ENCODE measurements at places on chromosomes 3 and 15. TPM values are rescaled to one million over a fixed set of nuclear protein-coding genes. Genes with fewer than 3 reads are reported as not detected.
A peak's percentile ranks its signal among the peaks of the same experiment; 100 is the strongest.

GRCh38 chr3:157488144-157488543 lies 15.1 kb downstream of the VEPH1 start:
- no peaks in the 10 kb centered on the region for H3K4me1 ChIP-seq
- peaks cover 16% of the 10 kb centered on the region for H3K27me3 ChIP-seq
- no peak overlapping the region for H3K4me3 ChIP-seq

- H3K27ac ChIP-seq = no peak overlapping the region
- no peak for DNase-seq
- H3K27me3 ChIP-seq = no peaks in the 10 kb centered on the region
- peaks cover 2% of the 10 kb centered on the region for H3K36me3 ChIP-seq
- H3K4me1 ChIP-seq = peaks cover 55% of the 10 kb centered on the region
These were observed 58.3 kb upstream of the RASGRP1 start for GRCh38 chr15:38622908-38623307.

- H3K4me1 ChIP-seq = no peaks in the 10 kb centered on the region
- H3K27ac ChIP-seq = no peak overlapping the region
- H3K27me3 ChIP-seq = no peaks in the 10 kb centered on the region
- peaks cover 33% of the 10 kb centered on the region for H3K36me3 ChIP-seq
- no peak for DNase-seq
These were observed 131.6 kb downstream of the C3orf70 start for GRCh38 chr3:185021256-185021655.

GRCh38 chr15:49036650-49037545 lies 9.3 kb downstream of the SECISBP2L start:
- H3K27ac ChIP-seq = no peak overlapping the region
- H3K4me3 ChIP-seq = no peak overlapping the region
- no peaks in the 10 kb centered on the region for H3K27me3 ChIP-seq
- H3K36me3 ChIP-seq = peaks cover 15% of the 10 kb centered on the region
- peaks cover 17% of the 10 kb centered on the region for H3K4me1 ChIP-seq
- no peak for DNase-seq

The GPR171 gene
- 191 TPM for total RNA-seq

The LIPC gene
- total RNA-seq = 0.62 TPM

The SFMBT1 gene
- 28.4 TPM for total RNA-seq

GRCh38 chr15:68429691-68430470 lies 2.1 kb downstream of the ITGA11 start:
- H3K27ac ChIP-seq = no peak overlapping the region
- peaks cover 47% of the 10 kb centered on the region for H3K27me3 ChIP-seq
- no peaks in the 10 kb centered on the region for H3K36me3 ChIP-seq
- DNase-seq = no peak
- no peak overlapping the region for H3K4me3 ChIP-seq

GRCh38 chr3:62070891-62071290 lies 302.5 kb downstream of the FEZF2 start:
- DNase-seq = no peak
- no peak overlapping the region for H3K4me3 ChIP-seq
- H3K36me3 ChIP-seq = no peaks in the 10 kb centered on the region
- H3K27ac ChIP-seq = no peak overlapping the region

DNA sequence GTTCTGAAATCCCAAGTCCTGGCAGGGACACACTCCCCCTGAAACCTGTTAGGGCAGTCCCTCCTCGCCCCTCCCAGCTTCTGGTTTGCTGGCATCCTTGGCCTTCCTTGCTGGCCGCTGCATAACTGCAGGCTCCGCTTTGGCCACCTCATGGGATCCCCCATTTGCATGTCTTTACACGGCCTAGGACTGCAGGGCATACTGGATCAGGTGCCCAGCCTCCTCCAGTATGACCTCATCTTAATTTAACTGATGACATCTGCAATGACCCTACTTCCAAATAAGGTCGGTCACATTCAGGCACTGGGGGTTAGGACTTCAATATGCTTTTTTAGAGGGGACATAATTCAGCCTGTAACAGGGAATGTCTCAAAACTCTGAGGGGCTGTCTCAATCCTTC lies 173.3 kb downstream of the RAB11A start:
- peaks cover 23% of the 10 kb centered on the region for H3K27me3 ChIP-seq
- H3K36me3 ChIP-seq = no peaks in the 10 kb centered on the region
- no peak overlapping the region for H3K27ac ChIP-seq
- no peak overlapping the region for H3K4me3 ChIP-seq

- peak overlapping the region; percentile 70 for H3K4me3 ChIP-seq
- H3K27me3 ChIP-seq = peaks cover 2% of the 10 kb centered on the region
- peaks cover 72% of the 10 kb centered on the region for H3K4me1 ChIP-seq
- DNase-seq = peak; percentile 79
- peaks cover 39% of the 10 kb centered on the region for H3K36me3 ChIP-seq
These were observed 303.1 kb downstream of the RPLP1 start for GRCh38 chr15:69755551-69756310.
